Esophagus squamous epithelium (tissue), 5 donors: ENCODE measurements at places on chromosomes 1 and 21.

- no peak for DNase-seq
Observed at GRCh38 chr1:23526329-23527041, 4.5 kb downstream of the E2F2 start.

DNA sequence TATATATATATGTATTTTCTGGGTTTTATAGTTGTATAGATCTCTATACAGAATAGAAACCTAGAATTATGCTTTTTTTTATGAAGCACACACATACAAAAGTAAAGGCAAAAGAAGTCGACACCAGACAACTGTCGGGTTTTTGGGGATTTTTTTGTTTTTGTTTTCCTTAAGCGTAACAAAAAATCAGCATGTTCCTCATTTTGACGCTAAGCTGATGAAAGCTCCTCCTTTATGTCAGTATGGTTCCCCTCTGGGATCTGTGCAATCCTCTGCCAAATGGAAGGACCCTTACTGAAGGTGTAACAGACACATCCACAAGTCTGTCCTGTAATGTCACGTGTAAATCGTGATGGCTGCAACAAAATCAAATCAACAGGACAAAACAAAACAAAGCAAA lies 226.2 kb downstream of the RHOU start:
- DNase-seq, result no peak

DNA sequence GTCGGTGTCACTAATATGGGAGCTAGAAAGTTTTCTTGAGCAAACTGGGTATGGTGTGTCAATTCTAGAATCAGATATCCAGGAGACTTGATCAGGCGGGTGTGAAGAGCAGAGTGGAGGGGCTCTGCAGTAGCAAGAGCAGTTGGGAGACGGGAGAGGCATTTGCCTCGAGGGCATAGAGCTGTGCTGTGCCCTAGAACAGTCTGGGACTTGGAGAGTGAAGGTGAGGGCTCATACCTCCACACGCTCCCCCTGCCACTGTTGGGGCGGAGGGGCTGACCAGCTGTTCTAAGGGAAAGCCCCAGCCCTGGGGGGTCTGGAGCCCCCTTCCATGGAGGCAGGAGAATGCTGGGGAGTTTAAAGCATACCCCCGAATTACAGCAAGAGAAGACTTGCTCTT lies 33.8 kb downstream of the SIM2 start:
- DNase-seq, result no peak

GRCh38 chr1:104468282-104468681 lies 718.6 kb downstream of the AMY1C start:
- DNase-seq, result no peak

GRCh38 chr1:226976978-226977642 lies 37.0 kb downstream of the COQ8A start:
- no peak for DNase-seq

GRCh38 chr1:156001662-156002171 lies 19.0 kb downstream of the SSR2 start:
- no peak for DNase-seq

- no peak for DNase-seq
Observed at GRCh38 chr1:41019353-41019745, 2.2 kb downstream of the SLFNL1 start.

- DNase-seq, result no peak
Observed at GRCh38 chr21:34599534-34600101, 15.3 kb downstream of the RCAN1 start.
